ENCODE measurements at places on chromosomes 12 and 14. TPM values are rescaled to one million over a fixed set of nuclear protein-coding genes. Genes with fewer than 3 reads are reported as not detected.

The IPO8 gene
- 60.2 TPM for polyA plus RNA-seq

The SALL2 gene
- 58.4 TPM for polyA plus RNA-seq

The DDX24 gene
- polyA plus RNA-seq = 168 TPM

The OGFOD2 gene
- polyA plus RNA-seq = 13.8 TPM

The TMEM132C gene
- 3.6 TPM for polyA plus RNA-seq

The ZBTB25 gene
- 9.0 TPM for polyA plus RNA-seq

The KRT73 gene
- polyA plus RNA-seq = not detected

All from left renal pelvis (tissue), 4 donors.